Endothelial cell of umbilical vein (primary cell): ENCODE measurements at places on chromosomes 7 and 10. TPM values are rescaled to one million over a fixed set of nuclear protein-coding genes. Genes with fewer than 3 reads are reported as not detected.

DNA sequence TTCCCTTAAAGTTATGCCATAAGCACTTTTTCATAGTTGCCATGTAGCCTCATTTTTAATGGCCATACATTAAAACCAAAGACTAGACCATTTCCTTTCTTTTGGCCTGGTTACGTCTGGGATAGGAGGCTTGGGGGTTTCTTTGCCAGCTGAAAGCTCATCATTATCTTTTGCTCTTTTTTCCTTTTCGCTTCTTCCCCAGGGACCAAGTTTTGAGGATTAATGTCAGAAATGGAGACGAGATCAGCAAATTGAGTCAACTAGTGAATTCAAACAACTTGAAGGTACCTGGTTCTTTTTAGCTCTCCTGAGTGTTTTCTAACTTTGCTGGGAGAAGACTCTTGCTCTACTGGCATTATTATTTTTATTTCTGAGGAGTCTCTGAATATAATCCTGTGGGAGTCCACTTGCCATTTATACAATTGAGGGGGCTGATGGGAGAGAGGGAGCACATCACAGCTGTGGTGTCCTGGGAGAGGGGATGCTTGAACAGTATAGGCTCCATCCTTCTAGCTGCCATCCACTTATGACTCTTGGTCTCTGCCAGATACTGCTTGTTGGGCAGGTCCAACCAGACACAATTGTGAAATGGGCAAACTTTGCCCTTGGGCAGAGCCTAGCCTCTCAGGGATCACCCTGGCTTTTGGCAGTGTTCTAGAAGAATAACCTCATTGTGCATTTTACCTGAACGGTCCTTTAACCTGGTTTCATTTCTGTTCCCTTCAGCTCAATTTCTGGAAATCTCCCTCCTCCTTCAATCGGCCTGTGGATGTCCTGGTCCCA is 5.8 kb downstream of the CPA4 start:
- DNase-seq, result no peak

HKDC1 gene
- polyA plus RNA-seq, result not detected in 2 replicates

MMP21 gene
- 0.06 TPM in 1 of 2 replicates, not detected in the other for polyA plus RNA-seq

GRCh38 chr7:123131961-123132360 is 67.8 kb downstream of the SLC13A1 start:
- DNase-seq, result no peak

- DNase-seq, result no peak
Measured at GRCh38 chr7:49707891-49708290, 65.5 kb upstream of the VWC2 start.

ELN gene
- 2.6 and 3.1 TPM in 2 replicates for polyA plus RNA-seq
